ENCODE measurements at places on chromosomes 1 and 21.

- no peak for DNase-seq
Observed at GRCh38 chr1:236494586-236495466, 29.0 kb upstream of the LGALS8 start.

GRCh38 chr1:197725044-197725443, 50.2 kb downstream of the DENND1B start:
- DNase-seq: no peak

DNA sequence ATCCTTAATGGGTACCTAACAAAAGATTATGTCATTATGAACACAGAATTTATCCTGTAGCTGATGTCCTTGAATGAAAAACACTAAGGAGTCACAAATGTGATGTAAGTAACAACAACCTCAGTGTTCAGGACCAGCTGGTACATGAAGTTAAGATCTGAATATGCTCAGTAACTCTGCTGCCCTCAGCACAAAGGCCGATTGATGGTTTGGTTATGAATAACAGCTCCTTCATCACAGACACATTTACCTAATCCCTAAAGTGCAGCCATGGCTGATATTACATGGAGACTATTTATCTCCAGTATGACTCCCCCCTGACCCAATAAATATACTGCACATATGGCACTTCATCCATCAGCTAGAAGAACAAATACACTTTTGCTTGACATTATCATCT, 75.2 kb downstream of the PLPPR5 start:
- no peak for DNase-seq

DNA sequence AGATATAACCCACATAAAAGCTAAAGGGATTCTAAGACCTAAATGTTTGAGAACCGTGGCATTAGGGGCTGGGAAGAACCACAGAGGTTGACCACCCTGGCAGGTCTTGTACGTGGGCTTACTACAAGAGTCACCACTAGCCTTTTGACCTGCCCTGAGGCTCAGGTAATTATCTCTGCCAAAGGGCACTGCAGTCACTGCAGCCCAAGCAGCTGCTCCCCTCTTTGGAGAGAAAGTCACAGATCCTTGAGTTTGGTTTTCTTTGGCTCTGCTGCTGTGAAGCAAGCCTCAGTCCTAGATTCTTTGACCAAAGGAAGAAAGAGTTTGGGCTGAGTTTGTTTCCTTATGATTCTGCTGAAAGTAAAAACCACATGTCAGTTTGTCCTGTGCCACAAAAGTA, 11.6 kb downstream of the PARK7 start:
- DNase-seq: no peak

GRCh38 chr1:2474933-2475371, 1.1 kb upstream of the PLCH2 start:
- DNase-seq: no peak

GRCh38 chr1:212754193-212754592, 37.4 kb downstream of the NSL1 start:
- DNase-seq: no peak

DNA sequence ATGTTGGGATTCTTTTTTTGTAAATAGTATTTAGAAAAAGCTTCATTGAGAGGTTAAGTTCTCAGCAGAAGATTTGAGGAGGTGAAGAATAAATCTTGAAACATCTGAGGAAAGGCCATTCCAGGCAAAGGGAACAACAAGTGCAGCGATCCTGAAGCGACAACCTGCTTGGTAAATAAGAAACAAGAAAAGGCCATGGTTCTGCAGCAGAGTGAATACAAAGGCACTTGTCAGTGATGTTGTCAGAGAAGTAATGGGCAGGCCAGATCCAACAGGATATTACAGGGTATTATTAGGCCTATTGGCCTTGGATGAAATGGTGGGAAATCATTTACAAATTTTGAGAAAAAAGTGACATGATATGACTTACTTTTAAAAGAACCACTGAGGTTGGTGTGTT, 960.0 kb downstream of the PLA2G4A start:
- DNase-seq: no peak

DNA sequence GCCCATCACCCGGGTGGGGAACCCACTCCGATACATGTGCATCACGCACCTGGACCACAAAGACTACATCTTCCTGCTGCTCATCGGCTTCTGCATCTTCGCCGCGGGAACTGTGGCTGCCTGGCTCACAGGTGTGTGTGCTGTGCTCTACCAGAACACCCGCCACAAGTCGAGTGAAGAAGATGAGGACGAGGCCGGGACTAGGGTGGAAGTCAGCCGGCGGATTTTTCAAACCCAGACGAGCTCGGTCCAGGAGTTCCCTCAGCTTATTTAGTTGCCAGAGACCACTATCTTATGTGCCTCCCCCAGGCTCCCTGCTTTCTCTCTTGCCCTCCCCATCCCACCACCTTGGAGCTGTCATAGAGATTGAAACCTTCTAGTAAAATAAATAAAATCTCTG, 19.8 kb downstream of the LRRC52 start:
- no peak for DNase-seq

DNA sequence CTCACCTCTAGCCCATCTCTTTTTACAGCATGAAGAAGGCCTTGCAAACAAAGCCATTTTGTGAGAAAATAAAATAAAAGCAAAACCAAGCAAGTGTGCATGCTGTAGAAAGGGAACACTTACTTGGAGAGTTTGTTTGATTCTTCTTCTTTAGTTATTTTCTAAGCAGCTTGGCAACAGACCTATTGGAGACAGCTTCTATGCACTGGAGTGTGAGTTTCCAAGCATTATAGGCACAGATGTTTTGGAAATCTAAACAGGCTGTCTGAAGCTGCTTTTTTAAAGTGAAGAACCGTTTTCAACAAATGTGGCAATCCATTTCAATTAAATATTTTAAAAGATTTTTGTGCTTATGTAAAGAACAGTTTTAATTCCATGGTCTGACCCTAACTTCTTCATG, 76.6 kb downstream of the NGF start:
- DNase-seq: no peak

DNA sequence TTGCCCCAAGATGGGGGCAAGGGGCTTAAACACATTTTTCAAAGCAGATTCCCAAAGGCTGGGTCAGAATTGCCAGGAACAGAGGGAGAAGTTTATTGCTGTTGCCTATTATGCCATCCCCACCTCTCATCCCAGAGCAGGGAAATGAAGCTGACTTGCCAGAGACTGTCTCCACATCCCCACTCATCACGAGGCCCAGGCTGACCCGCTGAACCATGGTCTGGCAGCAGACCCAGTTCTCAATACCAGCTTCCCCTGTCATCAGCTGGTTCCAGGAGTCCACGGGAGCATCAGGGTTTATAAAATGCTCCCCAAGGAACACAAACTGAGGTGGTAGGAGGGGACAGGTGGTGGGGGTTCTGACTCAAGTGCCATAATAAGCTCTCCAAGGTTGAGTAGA, 605.9 kb downstream of the NPHP4 start:
- DNase-seq: no peak

DNA sequence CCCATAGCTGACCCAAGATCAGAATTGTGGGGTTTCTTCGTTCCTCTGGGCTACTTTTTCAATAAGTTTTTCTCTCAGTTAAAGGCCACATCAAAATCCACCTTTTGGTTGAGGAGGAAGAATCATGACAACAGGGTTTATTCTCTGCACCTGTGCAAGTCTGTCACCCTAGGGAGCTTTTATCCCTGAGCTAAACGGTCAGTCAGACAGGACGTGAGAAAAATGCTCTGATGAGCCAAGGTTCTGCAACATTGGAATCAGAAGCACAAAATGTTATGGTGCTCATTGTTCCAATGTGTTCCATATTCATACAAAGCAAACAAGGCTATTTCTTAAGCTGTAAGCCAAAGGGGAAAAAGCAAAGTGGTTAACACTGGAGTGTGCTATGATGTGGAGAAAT, 7.4 kb upstream of the ERICH3 start:
- no peak for DNase-seq

DNA sequence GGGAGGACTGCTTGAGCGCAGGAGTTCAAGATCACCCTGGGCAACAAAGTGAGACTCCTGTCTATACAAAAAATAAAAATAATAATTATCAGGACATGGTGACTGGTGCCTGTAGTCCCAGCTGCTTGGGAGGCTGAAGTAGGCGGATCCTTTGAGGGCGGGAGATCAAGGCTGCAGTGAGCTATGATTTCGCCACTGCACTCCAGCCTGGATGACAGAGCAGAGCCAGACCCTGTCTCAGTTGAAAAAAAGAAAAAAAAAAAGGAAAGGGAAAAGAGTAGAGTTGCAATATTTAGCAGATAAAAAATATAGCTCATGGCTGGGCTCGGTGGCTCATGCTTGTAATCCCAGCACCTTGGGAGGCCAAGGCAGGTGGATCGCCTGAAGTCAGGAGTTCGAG, 3.3 kb upstream of the S1PR1 start:
- no peak for DNase-seq

DNA sequence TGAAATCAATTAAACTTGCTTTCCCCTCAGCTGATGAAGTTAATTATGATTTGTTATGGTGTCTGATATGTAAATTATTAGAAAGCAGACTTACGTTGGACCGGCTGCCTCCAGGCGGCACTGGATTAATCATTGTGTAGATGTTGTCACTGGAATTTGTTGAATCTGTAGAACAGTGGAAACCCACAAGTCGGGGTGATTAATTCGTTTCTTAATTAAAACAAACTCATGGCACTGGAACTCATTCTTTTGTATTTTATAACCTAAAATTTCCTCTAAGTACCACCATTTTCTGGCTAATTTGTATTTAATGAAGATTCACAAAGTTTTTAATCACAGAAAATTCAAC, 39.0 kb downstream of the MRPL37 start:
- DNase-seq: no peak

DNA sequence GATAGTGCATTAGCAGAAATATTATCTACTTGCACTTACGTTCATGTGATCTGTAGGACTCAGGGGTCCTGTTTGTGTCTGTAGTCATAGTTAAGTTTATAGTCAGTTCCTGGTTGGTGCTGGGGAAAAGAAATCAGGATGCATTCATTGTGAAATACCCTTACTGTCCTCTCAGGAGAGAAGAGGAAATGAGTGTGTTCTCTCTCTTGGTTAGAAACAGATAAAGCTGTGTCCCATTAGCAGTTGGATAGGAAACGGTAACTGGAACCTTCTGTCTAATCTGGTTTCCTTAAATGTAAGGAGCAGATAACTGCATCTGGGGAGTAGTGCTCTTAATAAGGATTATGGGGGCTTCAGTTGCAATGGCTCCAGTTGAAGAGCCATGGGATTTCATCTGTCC, 8.9 kb downstream of the SDCCAG8 start:
- DNase-seq: no peak

DNA sequence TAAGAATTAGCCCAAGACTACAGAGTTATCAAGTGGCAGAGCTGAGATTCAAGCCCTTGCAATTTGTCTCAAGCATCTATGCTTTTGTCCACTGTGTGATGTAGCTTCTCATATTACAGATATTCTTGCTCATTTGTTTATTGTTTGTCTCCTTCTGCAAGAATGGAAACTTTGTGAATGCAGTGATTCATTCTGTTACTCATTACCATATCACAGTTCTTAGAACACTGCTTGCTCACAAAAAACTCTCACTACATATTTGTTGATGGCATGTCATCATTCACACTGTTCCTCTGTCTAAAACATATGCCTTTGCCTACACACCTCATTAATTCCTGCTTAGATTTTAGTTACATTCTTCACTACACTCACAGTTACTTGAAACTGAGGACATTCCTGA, 1198.9 kb downstream of the PLA2G4A start:
- no peak for DNase-seq

- DNase-seq: no peak
Observed at GRCh38 chr1:9084906-9085305, 15.5 kb upstream of the SLC2A5 start.

DNA sequence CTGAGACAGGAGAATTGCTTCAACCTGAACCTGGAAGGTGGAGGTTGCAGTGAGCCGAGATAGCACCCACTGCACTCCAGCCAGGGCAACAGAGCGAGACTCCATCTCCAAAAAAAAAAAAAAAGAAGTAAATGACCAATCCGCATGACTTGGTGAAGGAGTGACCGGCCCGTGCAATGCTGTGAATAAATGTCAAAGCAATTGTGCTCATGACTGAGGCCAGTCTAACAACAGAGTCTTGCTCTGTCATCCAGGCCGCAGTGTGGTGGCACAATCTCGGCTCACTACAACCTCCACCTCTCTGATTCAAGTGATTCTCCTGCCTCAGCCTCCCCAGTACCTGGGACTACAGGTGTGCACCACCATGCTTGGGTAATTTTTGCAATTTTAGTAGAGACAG, 27.8 kb upstream of the SLC19A1 start:
- DNase-seq: no peak

DNA sequence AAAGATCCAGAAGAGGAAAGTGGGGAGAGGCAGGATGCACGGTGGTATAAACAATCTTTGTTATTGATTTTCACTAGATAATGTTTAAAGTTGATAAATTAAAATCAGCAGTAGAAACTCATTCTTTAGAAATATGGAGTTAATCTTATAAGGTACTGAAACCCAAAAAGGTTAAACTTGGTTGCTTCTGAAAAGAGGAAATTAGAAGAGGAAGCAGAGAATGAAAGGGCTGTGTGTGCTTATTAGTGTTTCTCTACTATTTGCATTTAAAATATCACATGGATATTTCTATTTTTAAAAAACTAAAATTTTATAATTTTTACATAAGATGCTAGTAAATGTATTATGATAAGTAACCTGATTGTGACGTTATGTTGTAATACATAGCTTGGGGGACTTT, 24.4 kb downstream of the C1orf141 start:
- no peak for DNase-seq

- no peak for DNase-seq
Observed at GRCh38 chr1:246245541-246245940, 261.5 kb downstream of the SMYD3 start.

DNA sequence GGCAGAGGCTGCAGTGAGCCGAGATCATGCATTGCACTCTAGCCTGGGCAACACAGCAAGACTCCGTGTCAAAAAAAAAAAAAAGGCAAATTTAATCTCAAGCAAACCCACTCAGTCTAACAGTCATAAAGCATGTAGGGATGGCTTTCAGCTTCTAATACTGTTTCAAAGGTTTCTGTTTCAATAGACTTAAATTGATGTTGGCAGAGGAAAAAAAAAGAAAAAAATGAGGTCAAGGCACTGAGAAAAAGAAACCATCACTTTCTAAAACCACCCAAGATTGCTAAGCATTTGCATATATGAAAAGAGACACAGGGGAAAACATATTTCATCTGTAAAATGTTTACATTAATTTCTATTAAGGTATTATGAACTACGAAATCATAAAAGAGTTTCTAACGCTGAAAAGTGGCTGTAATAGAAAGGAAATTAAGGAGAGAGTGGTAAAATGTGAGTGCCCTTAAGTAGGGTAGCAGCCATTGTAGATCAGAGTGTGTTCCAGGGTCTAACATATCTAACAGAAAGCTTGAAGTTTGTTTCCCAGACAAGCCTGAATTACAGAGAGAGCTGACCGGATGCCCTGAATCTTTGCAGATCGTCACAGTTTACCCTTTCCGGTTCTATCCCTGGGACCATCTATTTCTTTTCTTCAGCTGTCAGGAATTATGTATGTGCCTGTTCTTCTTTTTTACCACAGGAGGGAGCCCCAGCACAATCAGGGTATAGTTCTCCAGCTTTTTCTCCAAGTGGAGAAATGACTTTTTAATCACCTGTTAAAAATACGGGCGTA, 70.0 kb downstream of the PLD5 start:
- no peak for DNase-seq

GRCh38 chr1:191609305-191609704, 549.0 kb upstream of the RGS18 start:
- no peak for DNase-seq
